Endodermal cell (in vitro differentiated cells): ENCODE measurements at places on chromosomes 6 and 20. TPM values are rescaled to one million over a fixed set of nuclear protein-coding genes. Genes with fewer than 3 reads are reported as not detected.

- DNase-seq: no peak
Measured at GRCh38 chr6:6332811-6333244, 12.4 kb upstream of the F13A1 start.

DNA sequence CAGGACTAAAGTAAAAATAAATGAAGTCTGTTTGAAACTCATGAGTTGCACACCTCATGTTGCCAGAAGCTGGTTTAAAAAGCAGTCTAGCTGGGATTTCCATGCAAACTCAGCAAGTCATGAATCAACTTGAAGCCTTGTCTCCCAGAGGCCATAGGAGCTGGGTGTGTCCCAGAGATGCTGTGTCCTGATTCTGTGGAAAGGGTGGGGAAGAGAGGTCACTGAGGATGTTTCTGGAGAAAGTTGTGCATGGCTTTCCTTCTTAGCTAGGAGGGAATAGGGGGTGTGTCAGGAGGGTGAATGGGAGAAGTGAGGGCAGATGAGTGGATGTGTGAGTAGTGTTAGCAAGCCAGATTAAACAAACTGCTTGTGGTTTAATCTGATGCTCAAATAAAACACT lies 111.3 kb downstream of the ADAT2 start:
- DNase-seq: no peak

DNA sequence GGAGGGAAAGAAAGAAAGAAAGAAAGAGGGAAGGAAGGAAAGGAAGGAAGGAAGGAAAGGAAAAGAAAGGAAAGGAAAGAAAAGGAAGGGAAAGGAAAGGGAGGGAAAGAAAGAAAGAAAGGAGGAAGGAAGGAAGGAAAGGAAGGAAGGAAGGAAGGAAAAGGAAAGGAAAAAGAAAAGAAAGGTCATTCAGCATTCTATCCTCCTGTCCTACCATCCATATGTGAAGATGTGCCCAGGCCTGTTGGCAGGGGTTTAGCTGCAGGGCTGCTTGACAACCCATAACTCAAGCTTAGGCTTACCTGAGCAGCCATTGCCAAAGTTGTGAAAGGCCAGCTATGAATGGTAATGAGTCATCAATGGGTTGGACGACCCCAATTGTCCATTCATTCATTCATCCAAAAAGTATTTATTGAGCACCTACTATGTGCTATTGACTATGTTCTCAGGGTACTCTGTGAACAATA lies 49.9 kb upstream of the OCSTAMP start:
- DNase-seq: peak; percentile 8

DNA sequence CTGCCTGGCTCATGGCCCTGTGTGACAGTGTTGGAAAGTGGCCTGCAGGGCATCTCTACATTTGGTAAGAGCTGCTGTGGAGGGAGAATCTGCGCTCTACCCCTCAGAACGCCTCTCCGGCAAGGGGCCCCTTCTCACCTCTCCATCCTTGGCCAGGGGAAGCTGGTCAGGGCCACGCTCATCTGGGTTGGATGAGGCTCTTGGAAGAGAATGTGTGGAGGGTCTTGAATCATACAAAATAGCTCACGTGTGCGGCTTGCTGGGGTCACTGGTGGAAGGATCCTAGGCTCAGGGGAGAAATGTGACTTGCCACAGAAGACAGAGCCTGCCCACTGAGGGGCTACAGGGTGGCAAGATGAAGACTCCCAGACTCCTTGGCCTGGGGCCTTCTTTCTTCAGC lies 105.0 kb downstream of the SCML4 start:
- DNase-seq: peak; percentile 10

GRCh38 chr20:58271606-58272351 lies 37.7 kb upstream of the RAB22A start:
- DNase-seq: no peak

VWA7 gene
- total RNA-seq: 0.29 to 0.95 TPM (median 0.54 TPM) in 3 replicates

HCRTR2 gene
- total RNA-seq: 0.23 and 0.29 TPM in 2 replicates

- DNase-seq: no peak
Measured at GRCh38 chr6:155782320-155782731, 326.7 kb upstream of the NOX3 start.

DNA sequence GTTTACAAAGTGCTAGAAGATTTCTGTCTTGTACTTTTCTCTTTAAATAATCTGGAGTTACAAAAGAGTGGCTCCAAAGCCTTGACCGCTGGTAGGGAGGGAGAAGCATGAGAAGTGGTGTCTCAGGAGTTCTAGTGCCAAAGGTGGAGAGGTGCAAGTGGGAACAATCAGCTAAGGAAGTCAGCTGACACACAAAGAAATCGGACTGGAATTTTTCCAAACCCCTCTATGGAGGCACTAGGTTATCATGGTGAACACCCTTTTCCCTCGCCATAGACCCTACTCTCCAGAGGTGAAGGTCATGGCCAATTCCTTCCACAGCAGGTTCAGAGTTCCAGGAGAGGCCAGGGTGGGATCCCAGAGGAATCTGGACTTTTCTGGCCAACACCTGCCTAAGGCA lies 14.8 kb downstream of the PLAGL2 start:
- peak; percentile 13 for DNase-seq
